Right lung (tissue), 10 donors: ENCODE measurements at places on chromosomes 11 and 22. TPM values are rescaled to one million over a fixed set of nuclear protein-coding genes. Genes with fewer than 3 reads are reported as not detected.
A peak's percentile ranks its signal among the peaks of the same experiment; 100 is the strongest.

DNA sequence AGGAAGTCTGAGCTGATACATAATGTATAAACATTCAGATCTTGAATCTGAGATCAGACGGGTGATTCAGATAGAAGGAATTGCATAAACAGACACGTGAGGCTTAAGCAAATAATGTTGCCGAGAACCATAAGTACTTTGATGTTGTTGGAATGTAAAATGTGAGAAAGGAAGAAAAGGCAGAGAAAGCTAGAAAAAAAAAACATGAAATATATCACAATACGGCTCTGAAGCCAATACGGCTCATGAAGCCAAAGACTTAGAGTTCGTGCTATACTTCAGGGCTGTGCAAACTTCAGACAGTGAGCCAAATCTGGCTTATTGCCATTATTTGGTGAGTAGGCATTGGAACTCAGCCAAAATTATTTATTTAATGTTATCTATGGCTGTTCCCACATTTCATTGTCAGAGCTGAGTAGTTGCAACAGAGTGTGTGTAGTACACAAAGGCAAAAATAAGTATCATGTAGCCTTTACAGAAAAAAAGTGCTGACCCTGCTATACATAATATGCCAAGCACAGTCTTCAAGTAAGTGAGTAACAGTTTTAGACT, 673.3 kb downstream of the CNTN5 start:
- DNase-seq: peak; percentile 15

DNA sequence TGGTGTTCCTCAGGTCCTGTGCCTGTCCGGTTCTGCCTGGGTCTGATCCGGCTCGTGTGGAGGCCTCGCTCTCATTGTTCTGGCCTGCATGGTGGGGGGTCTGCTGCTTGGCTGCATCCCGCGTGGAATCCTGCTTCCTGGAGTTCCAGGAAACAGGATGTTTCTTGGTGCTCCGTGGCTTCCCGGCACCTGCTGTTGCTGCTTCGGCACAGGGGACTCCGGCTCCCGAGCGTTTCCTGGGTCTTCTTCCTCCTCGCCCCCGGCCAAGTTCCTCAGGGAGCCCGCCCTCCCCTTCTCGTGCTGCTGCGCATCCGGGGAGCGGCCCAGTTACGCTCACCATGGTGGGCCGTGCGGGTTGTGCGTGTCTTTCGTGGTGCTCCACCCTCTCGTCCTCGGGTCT, 29.9 kb downstream of the GLB1L2 start:
- DNase-seq: no peak

DNA sequence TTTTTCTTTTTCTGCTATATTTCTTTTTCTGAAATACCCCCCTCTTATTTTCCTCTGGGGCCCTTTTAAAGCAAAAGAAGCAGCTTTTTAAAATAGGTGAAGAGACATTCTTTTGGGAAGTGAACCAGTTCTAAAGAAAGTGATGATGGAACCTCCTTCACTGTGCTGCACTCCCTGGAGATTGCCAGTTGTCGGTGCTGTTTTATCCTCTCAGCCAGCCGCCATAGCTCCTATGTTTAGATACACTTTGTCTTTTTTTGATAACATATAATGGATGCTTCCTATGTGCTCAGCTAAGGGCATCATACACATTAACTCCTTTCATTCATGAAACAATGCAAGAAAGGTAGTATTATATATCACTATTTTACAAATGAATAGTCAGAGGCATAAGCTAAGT, 14.0 kb downstream of the CFAP300 start:
- DNase-seq: no peak

GRCh38 chr11:67304511-67305113, 1.3 kb downstream of the SSH3 start:
- DNase-seq: no peak

DNA sequence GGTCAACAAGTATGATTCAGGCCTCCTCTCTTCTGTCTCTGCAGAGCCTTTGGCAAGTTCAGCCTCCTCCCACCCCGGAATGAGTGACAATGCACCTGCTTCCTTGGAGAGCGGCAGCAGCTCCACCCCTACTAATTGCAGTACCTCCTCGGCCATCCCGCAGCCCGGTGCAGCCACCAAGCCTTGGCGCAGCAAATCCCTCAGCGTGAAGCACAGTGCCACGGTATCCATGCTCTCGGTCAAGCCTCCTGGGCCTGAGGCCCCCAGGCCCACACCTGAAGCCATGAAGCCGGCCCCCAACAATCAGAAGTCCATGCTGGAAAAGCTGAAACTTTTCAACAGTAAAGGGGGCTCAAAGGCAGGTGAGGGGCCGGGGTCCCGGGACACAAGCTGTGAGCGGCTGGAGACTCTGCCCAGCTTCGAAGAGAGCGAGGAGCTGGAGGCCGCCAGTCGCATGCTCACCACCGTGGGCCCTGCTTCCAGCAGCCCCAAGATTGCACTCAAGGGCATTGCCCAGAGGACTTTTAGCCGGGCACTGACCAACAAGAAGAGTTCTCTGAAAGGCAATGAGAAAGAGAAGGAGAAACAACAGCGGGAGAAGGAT, 220.6 kb downstream of the NAV2 start:
- no peak for DNase-seq

GRCh38 chr11:86383041-86383955, 8.6 kb downstream of the CCDC81 start:
- no peak for DNase-seq

DNA sequence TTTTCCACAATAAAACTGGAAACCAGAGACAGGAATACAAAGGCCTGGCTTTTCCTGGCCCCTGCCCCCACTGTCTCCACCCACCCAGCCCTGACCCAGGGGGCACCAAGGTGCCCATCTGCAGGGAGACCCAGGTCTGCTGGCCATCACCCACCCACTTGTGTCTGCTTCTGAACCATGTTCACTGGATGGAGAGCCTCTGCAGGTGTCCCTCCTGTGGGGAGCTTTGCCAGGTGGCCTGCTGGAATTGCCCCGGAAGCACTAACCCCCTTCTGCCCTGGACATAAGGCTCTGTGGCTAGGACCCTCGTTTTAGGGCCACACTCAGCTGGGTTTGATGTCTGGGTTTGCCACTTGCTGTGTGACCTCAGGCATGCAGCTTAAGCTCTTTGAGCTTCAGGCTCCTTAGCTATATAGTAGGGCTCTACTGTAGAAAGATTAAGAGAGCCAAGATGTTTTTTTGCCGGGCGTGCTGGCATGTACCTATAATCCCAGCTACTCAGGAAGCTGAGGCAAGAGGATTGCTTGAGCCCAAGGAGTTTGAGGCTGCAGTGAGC, 3.9 kb downstream of the SCARF2 start:
- no peak for DNase-seq

DNA sequence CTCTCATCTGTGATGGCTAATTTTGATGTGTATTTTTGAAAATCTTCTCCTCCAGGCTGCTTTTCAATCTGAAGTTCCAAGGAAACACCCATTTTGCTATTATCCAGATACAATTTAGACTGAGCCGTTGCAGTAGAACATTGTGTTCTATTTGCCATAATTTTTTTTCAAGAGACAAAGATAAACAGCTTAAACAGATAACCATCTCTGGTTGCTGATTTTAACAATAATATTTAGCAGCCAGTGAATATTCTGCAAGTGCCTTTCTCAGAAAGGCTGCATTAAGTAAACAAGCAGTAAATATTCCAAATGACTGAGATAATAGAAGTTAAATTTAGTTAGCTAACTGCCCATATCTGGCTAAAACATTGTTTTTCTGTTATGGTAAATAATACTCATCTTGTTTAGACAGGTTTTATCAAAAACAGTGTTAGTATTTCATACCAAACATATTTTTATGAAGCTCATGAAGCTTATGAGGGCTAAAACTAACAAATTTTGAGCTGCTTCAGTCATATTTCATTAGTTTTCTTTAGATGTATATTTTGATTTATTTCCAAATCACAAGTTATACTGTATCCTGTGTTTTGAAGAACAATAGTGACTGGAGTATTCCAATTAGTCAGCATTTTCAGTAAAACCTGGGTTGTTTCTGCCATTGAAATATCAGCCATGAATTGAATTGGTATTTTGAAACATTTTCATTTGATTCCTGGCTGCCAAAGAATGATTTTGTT, 206.7 kb downstream of the SBF2 start:
- no peak for DNase-seq

DNA sequence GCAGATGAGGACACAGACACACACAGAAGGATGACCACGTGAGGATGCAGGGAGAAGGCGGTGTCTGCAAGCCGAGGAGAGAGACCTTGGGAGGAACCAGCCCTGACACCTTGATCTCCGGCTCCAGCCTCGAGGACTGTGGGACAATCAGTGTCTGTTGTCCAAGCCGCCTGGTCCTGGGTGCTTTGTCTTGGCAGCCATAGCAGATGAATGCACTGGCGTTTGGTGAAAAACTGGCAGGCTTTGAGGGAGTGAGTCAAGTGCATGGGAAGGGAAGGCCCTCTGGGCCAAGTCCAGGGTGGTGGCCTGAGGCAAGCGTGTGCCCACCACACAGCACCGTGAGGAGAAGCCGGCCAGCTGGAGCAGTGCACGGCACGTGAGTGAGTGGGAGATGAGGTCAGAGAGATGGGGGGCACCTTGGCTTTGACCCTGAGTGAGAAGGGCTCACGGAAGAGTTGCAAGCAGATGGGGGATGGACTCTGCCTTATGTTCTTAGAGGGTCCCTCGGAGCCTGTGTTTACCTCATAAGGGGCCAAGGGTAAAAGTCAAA, 12.4 kb upstream of the BRSK2 start:
- no peak for DNase-seq

GRCh38 chr11:133911171-133911570, 45.6 kb downstream of the IGSF9B start:
- DNase-seq: no peak

- no peak for DNase-seq
Measured at GRCh38 chr11:112467721-112468120, 207.1 kb upstream of the PLET1 start.

- DNase-seq: no peak
Measured at GRCh38 chr11:42967653-42968052, 344.1 kb upstream of the API5 start.

DNA sequence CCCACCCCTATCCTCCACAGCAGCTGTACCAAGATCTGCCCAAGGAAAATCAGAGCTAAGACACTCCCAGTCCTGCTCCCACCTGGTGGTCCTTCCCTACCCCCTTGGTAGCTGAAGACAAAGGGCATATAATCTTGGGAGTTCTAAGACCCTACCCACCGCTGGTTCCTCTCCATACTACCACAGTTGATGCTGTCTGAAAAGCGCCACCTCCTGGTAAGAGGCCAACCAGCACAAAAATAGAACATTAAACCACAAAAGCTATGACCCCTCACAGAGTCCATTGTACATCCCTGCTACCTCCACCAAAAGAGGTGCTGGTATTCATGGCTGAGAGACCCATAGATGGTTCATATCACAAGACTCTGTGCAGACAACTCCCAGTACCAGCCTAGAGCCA, 161.5 kb upstream of the ARHGAP42 start:
- no peak for DNase-seq

GRCh38 chr11:68525336-68525735, 64.8 kb downstream of the PPP6R3 start:
- no peak for DNase-seq

GRCh38 chr11:72475381-72475780, 41.0 kb upstream of the CLPB start:
- DNase-seq: no peak

GRCh38 chr11:58639669-58640068, 17.2 kb downstream of the CNTF start:
- DNase-seq: no peak

GRCh38 chr11:64915376-64915887, 1.6 kb downstream of the ATG2A start:
- no peak for DNase-seq

DNA sequence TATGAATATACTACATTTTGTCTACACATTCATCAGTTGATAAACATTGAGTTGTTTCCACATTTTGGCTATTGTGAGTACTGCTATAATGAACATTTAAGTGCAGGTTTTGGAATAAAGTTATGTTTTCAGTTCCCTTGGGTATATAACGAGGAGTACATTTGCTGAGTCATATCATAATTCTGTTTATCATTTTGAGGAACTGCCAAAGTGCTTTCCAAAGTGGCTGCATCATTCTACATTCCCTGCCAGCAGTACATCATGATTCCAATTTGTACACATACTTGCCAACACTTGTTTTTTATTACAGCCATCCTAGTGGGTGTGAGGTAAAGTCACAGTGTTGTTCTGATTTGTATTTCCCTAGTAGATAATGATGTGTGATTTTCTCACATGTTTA, 1458.6 kb upstream of the TENM4 start:
- no peak for DNase-seq

DNA sequence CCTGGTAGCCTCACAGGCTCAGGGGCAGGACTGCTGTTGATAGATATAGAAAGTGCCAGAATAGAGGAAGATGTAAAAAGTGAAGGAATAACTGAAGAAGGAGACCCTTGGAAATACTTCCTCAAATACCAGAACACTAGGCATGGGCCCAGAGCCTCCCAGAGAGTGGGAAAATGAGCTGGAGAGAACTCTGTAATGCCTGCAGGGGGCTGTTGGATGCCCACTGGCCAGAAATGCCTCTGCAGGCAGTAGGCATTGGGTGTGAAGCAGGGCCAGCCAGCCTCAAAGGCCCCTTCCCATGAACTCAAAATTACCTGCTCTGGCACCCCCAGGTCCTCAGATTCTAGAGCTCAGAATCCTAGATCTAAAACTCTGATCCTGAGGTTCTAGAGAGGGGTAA, 15.1 kb downstream of the P2RY2 start:
- DNase-seq: no peak

DNA sequence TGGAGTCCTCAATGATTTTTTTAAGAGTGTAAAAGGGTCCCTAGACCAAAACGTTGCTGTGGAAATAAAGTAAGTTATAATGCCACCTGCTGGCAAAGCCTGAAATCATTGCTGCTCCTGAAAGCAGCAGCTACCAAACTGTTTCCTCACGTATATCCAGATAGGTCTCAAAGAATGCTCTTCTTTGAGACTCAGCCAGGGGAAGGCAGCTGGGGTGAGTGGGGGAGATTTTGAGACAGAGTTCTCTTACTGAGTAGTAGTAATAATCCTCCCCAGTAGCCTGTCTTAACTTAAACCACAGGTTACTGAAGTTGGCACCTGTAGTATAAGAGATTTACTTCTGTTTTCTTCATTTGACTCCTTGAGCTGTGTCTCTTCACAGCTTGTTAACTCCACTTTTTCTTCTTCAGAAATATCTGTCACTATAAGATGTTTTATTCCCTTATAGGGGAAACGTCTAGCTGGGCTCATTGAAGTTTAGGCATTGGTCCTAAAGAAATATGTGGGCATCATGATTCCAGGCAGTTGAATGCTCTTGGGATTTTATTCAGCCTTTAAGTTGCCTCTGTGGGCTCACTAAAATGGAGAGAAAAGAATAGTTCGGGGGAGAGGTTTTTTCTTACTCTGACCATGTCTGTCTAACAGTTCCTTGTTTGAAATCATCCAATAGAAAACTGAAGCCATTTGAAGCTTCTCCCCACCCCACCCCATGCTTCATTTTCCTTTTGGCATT, 77.9 kb downstream of the BTBD10 start:
- DNase-seq: peak; percentile 28

OR4D5 gene
- polyA plus RNA-seq: not detected

ESAM gene
- 98.1 TPM for polyA plus RNA-seq

RASL10A gene
- polyA plus RNA-seq: 0.64 TPM

GGTLC3 gene
- polyA plus RNA-seq: 0.53 TPM

CELSR1 gene
- 22.6 TPM for polyA plus RNA-seq
